ENCODE measurements at places on chromosomes 6 and 20.

GRCh38 chr20:48845721-48846306 lies 18.0 kb upstream of the PREX1 start:
- no peak for DNase-seq

- no peak for DNase-seq
These were observed 255.9 kb downstream of the FOXC1 start for GRCh38 chr6:1865585-1865984.

- DNase-seq, result no peak
These were observed 120.7 kb upstream of the ZFP64 start for GRCh38 chr20:52312132-52312729.

DNA sequence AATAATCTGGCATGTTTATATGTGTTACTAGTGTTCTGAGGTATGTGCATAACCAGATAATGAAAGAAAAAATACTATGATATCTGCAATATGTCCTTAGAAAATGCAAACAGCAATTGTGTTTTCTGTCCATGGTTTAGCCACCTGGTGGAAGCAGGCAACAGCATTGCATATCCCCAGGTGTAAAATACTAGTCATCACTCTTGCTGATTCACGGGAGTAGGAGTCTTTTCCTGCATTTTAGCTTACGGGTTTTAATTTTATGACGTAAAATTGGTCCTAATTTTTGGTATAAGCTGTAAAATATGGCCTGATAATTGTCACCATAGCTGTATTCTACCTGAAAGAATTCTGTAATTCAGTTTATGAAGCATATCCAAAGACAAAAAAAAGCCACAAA lies 2.5 kb downstream of the RNF182 start:
- DNase-seq, result no peak

DNA sequence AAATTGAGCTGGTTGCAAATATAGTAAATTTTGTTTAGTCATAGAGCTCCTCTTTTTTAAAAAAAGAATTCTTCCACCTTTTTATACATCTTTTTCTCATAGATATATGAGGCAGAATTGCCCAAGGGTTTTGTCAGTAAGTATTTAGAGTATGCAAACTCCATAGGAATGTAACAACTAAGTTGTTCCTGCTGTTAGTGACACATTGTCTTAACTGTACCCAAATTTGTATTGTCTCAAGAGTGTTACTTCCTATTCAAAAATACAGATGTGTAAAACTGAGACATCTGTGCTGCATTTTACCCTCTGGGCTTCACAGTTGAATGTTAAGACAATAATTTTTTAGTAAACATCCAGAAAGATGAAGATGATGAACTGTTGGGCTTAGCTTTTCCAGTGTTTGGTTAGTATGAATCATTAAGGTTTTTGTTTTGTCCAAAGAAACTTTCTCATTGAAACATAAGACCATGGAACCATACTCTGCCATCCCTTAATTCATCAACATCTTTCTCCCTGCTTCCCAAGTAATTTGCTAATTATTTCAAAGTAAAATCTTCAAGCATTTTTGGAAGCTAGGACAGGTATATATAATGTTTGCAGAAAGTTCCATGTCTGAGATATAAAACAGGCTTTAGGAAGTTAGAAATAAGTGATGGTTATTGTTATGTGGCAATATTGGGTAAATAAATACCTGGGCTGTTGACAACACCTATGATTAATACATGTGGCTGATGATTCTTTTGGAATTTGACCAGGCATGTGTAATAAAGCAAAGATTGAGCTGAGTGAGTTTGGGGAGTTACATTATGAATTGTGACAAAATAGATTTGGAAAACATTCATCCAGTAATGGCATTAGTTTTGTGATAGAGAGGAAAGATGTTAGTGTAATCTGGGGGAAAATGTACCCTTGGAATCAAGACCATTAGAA lies 11.2 kb downstream of the OGFRL1 start:
- no peak for DNase-seq

- DNase-seq, result no peak
These were observed 11.6 kb upstream of the CLVS2 start for GRCh38 chr6:122984393-122984792.

DNA sequence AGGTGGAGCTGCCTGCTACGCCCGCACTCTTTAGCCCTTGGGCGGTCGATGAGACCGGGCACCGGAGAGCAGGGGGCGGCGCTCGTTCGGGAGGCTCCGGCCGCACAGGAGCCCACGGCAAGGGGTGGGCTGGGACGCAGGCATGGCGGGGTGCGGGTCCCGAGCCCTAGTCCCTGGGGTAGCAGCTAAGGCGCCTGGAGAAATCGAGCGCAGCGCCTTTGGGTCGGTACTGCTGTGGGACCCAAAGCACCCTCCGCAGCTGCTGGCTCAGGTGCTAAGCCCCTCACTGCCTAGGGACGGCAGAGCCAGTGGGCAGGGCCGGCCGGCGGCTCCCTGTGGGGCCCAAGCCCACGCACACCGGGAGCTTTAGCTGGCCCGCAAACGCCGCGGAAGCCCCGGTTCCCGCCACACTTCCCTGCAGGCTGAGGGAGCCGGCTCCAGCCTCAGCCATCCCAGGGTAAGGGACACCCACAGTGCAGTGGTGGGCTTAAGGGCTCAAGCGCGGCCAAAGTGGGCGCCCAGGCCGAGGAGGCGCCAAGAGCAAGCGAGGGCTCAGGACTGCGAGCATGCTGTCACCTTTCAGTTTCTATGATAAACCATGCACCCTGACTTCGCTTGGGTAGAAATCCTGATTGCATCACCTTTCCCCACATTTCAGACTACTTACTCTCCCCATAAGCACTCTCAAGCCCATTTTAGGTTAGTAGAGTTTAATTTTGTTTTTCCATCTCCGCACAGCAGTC lies 52.0 kb downstream of the MYLIP start:
- no peak for DNase-seq

- DNase-seq, result no peak
These were observed 38.8 kb downstream of the EZR start for GRCh38 chr6:158780246-158780884.

GRCh38 chr6:42227173-42227850 lies 9.7 kb upstream of the MRPS10 start:
- no peak for DNase-seq

DNA sequence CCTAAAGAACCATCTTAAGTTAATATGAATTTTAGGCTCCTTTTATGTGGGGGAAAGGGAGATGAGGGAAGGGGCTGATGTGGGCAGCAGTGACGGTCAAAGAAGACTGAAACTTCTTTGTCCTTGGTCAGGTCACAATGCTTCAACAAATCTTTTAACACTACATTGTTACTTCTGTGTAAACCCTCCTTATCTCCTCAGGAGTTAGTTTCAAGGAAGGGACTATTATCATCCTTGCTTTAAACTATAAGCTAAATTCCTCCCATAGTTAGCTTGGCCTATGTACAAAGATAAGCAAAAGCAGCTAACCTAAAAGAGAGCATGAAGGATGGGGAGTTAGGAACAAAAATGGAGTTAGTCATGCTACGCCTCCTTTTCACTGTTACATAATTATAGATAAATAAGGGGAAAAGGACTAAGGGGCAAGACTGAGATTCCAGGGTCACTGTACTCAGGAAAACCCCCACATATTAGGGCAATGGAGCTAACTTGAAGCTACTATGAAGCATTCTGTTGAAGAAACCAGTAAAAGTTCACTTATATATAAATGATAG lies 172.7 kb upstream of the RUNX2 start:
- DNase-seq, result no peak

DNA sequence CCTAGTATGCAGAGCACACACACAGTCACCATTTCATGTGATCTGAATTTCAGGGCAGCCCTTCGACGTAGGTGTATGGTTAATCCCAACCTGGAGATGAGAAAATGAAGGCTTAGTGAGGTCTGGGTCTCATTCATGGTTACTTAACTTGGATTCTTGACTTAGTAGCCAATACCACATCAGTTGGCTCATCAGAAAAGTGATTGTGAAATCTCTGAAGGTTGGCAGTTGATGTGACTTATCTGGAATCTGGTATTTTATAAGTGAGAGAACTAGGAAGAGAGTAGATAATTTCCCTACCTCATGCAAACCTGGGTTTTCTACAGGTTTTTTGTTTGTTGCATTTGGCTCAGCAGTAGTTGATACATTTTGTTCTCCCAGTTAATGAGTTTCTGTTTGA lies 123.7 kb downstream of the CCDC170 start:
- no peak for DNase-seq

DNA sequence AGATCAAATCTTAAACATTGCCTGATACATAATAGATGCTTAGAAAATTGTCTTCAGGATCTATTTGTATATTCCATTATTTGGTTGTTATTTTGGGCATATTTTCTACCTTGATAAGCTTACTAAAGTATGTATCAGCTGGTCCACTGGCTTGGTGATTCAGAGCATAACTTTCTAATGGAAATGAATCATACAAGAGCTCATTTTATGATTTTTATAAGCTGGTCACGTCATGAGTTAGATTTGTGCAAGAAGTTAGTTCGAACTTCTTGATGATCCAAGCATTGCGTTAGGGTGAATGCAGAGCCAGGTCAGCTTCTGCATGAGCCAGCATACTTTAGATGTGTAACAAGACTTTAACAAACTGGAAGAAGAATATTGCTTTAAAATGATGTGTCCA lies 144.5 kb upstream of the FLRT3 start:
- DNase-seq, result no peak

DNA sequence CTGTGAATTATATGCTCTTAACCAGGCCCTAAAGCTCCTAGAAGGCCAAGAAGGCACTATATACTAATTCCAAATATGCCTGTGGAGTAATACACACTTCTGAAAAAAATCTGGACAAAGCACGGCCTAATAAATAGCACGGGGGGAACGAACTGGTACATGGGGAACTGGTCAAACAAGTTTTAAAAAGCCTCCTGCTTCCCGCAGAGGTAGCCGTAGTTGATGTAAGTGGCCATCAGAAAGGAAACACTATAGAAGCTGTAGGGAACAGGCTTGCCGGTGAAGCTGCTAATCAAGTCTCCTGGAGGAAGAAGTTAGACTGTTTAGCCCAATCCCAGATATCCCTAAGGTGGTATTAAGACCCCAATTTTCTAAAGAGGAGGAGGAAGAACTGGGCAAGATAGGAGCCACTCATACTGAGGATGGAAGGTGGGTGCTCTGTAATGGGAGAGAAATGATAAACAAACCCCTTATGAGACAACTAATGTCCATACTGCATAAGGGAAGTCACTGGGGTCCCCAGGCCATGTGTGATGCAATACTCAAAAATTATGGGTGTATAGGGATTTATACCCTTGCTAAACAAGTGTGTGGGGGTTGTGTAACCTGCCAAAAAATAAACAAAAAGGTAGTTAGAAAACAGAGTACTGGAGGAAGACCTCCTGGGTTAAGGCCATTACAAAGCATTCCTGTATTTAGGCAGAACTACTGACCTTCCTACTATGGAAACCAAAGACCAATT lies 27.1 kb upstream of the ZNF318 start:
- no peak for DNase-seq

DNA sequence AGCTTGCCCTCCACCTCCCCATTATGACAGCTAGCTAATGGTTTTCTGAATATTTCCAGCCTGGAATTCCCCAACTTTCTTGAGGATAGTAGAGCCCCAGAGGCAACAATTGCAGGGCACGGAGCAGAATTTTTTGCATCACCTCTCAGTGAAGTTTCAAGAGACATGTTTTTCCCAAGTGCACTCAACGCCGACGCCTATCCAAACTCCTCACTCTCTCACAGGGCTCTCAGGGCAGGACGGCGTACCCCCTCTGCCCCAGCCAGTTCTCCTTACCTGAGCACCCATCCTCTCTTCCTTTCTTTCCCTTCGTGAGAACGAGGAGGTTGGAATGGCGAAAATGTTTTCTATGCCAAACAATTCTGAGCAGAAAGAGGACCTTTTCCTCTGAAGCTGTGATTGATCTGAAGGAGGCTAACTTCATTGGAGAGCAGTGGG lies 83.1 kb upstream of the FOXQ1 start:
- no peak for DNase-seq

GRCh38 chr6:119865466-119866350 lies 516.1 kb upstream of the MAN1A1 start:
- DNase-seq, result no peak

DNA sequence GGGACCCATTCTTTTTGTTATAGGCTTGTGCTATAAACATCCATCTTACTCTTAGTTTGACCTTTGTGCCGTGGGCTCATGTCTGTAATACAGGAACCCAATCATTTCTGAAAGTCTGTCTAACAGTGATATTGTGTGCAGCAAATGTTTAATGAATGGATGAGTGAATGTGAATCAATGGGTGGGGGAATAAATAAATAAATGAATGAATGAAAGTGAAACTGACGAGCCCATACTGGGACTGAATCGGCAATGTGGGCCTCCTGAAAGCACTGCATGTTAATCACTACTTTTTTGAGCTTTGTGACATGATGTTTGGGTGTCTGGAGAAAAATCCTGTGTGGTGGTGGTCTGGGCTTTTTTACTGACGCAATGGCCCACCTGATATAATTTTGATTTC lies 175.0 kb downstream of the GMPR start:
- no peak for DNase-seq

DNA sequence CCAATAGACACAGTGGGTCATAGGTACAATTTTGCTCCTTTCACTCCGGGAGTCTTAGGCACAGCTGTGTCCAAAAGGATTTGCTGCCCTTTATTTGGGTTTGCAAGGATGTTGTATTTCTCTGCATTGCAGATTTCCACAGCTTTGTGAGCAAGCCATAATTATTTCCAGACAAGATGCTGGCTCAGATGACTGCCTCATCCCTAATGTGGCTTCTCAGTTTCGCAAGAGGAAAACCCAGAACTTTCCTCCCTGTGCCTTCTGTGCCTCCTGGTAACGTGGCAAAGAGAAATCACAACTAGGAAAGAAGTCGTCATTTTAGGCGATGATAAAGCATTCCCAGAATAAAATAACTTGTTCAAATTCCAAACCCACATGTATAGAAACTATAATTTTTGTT lies 33.7 kb downstream of the FAM50B start:
- no peak for DNase-seq

- no peak for DNase-seq
These were observed 51.9 kb downstream of the LRFN2 start for GRCh38 chr6:40535110-40535818.

DNA sequence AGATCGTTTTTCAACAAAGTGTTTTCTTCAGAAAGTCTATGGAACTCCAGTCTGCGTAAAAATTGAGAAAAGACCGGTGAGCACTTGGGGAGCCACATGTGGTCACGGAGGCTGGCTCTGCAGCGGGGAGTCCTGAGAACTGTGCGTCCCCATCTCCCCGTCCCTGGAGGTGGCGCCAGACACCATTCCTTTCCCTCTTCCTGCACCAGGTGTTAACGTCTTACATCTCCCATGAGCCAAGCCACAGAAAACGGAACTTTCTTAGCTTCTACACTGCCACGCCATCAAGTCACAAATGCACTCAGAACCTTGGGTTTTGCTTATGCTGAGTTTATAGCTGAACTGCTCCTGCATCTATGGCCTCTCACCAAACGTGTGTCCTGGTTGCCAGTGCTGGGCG lies 62.6 kb downstream of the GINS1 start:
- DNase-seq, result no peak

DNA sequence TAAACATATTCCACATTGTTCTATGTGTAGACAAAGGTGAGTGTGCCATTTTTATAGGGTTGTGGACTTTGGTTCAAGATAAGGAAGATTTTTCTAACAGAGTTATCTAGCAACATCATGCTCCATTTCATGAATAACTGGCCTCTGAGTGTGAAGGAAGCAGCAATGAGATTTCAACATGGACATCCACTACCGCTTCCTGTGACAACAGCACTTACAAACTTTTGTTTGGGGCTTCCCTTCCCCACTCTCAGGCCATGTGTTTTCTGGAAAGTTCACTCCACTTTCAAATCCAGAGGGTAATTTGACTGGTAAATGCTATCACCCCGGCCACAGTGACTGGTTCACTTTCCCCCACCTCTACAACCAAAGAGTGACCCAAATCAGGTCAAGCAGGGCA lies 38.1 kb upstream of the PROKR2 start:
- DNase-seq, result no peak

- no peak for DNase-seq
These were observed 51.9 kb downstream of the L3MBTL3 start for GRCh38 chr6:130070326-130070725.

- no peak for DNase-seq
These were observed 1.8 kb downstream of the RHAG start for GRCh38 chr6:49634836-49635218.

All from cerebellar nuclear complex (tissue), 1 donor.